ENCODE measurements at places on chromosomes 2 and 18.

DNA sequence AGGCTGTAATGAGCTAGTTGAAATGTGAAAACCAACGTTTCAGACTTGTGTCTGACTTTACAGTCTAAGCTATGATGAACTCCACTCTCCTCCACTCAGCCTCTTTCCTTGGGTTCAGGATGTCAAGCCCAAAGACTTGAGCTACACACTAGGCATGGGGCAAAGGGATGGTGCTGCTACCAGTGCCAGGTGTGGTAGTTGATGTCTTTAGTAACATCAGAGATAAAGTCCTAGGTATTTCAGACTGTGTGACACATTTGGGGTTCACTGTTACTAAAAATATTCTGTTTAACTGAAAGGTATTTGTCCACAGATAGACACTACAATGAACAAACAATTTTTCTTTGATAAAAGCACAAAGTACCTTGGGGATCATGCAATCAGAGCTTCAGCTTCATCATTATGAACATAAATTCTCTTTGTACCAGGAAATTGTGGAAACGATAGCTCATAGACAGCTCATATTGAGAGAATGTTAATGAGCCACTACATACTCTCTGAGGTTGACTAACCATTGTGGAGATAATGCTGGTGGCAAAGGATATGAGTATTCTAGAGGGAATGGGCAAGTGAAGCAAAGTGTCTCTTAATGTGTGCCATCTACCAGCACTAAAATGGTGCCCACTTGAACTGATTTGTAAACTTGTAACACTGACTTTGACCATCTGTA is 253.7 kb upstream of the THUMPD2 start:
- DNase-seq: no peak

GRCh38 chr18:7856733-7857132 is 289.6 kb downstream of the PTPRM start:
- DNase-seq: peak; percentile 73

DNA sequence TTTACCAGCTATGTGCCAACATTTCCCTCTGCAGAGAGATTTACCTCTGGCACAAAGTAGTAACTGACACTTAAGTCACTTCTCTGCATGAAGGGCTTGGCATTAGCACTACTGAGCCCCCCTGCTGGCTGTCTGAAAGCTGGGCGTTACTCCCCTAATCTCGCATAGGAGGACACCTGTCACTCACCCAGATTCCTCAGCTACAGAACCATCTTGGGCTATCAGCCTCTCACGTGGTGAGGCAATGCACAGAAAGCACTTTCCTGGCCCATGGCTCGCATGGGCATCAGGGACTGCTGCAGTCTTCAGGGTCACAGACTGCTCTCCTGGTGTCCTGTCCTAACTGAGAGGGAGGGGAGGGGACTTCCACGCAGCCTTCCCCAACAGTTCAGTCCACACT is 12.0 kb downstream of the SERPINE2 start:
- DNase-seq: no peak

GRCh38 chr2:170943041-170943440 is 14.0 kb downstream of the GORASP2 start:
- DNase-seq: no peak

GRCh38 chr2:239259603-239260298 is 141.1 kb downstream of the HDAC4 start:
- no peak for DNase-seq

GRCh38 chr2:199596549-199596948 is 138.8 kb upstream of the SATB2 start:
- peak; percentile 41 for DNase-seq

GRCh38 chr2:7849027-7849426 is 832.8 kb upstream of the ID2 start:
- DNase-seq: no peak

DNA sequence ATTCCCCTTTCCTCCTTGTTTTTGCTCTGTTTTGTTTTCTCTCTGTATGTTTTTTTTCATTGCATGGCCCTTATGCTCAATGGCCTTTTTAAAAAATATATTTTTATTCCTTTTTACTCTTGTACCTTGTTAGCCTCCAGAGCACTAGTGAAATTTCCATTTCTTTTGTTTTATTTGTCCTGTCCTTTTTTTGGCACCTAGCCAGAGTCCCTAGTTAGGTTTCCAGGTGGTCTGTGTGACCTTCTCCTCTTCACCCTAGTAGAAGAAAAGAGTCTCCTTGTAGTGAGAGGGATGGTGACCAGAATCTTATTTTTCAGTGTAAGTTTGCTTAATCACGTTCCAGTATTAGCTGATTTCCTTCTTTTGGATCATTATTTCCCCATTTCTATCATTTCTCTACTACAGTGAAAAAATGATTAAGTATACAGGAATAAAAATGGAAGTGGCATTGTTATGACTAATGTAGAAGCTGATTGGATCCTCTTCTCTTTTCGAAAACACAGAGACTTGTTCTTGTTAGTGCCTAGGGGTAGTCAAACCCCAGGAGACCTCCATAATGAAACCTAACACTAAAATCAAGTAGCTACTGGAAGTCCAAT is 65.9 kb downstream of the NBEAL1 start:
- no peak for DNase-seq

DNA sequence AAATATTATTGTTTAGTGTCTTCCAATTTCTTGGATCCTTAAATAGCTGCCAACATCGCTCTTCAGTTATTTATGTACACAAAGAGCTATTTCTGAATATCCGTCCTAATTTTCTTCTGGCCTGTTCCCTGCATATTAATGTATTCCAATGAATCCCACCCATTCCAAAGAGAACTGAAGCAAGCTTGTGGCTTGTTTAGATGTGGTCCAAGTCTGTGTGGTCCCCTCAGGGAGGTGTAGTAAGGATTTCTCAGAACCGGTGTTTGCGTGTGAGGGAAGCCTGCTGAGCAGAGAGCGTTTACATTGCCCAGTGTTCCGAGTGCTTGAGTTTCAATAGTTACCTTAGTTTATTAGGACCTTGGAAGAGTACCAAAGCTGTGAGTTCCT is 25.1 kb upstream of the IL1R1 start:
- no peak for DNase-seq

DNA sequence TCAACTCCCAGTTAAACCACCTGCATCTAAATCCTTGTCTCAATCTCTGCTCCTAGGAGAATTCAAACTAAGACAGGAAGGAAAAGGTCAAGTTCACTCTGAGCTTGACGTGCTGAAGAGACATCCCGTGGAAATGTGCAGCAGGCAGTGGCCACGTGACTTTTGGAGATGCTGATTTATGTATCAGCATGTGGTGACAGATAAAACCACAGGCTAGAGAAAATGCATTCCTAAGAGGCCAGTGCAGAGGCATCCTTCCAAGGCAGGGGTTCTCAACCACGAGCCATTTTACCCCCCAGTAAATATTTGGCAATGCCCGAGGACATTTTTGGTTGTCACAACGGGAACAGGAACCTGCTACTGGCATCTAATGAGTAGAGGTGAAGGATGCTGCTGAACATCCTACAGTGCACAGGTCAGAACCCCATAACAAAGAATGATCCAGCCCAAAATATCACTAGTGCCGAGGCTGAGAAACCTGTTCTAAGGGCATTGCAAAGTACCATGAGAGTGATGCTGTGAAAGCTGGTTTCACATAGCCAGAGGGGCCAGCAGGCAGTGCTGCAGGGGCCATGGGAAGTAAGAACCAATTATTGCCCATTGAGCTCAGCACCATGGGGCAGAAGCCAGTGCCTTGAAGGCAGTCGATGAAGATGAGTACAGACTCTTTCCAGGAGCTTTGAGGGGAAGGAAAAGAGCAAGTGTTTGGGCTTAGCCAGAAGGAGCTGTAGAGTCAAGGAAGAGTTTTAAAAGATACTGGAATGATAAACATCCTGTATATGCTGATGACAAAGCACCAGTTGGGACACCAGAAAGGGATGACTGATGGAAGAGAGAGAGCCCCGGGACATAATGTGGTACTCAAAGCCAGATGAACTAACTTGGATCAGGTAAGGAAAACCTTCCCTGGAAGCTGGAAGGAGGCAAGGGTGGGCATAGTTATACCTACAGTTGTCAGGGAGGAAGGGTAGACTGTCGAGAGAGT is 174.6 kb downstream of the HAUS1 start:
- DNase-seq: no peak

GRCh38 chr2:217551252-217551899 is 451.4 kb downstream of the TNS1 start:
- peak; percentile 20 for DNase-seq

DNA sequence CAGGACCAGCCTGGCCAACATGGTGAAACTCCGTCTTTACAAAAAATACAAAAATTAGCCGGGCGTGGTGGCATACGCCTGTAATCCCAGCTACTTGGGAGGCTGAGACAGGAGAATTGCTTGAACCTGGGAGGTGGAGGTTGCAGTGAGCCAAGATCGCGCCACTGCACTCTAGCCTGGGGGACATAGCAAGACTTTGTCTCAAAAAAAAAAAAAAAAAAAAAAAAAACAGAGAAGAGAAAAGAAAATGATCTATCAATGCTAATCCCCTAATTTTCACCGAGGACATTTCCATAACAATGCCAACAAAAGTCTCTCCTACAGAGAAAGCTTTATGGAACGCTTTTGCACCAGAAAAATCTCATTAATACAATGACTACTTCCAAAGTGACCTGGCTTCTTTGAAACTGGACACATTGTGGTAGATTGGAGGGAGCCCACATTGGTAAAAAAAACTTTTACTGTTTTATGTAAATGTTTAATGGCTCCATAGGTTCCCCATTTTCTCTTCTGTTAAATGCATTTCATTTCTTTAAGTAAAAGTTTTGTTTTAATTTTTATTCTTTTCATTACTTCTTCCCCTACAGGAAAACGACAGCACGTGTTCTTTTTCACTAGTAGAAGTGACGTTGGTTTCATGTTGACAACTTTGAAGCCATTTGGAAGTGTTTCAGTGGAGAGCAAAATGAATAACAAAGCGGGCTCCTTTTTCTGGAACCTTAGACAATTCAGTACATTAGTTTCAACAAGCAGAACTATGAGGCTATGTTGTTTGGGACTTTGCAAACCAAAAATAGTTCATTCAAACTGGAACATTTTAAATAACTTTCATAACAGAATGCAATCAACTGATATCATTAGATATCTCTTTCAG is 888 bp downstream of the FASTKD2 start:
- no peak for DNase-seq

GRCh38 chr18:79510046-79510685 is 114.4 kb downstream of the NFATC1 start:
- DNase-seq: no peak

DNA sequence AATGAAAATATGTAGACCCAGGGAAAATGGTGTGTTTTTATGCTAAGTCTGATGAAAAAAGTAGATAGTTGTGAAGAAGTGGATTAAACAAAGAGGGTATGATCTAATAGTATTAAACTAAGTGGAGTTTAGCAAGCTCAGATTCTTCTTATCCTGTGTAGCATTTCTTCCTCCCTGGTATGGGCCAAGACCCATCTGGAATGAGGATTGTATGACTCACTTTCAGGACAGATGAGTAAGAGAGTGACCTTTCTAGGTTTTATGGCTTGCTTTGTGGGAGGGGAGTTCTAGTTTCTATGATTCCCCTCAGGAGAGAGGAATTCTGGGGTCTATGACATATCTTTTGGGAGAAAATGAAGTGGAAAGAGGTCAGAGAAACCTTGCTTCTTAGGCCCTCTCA is 550.1 kb downstream of the SPAG16 start:
- DNase-seq: no peak

GRCh38 chr2:162125138-162125537 is 26.9 kb downstream of the GCG start:
- no peak for DNase-seq

DNA sequence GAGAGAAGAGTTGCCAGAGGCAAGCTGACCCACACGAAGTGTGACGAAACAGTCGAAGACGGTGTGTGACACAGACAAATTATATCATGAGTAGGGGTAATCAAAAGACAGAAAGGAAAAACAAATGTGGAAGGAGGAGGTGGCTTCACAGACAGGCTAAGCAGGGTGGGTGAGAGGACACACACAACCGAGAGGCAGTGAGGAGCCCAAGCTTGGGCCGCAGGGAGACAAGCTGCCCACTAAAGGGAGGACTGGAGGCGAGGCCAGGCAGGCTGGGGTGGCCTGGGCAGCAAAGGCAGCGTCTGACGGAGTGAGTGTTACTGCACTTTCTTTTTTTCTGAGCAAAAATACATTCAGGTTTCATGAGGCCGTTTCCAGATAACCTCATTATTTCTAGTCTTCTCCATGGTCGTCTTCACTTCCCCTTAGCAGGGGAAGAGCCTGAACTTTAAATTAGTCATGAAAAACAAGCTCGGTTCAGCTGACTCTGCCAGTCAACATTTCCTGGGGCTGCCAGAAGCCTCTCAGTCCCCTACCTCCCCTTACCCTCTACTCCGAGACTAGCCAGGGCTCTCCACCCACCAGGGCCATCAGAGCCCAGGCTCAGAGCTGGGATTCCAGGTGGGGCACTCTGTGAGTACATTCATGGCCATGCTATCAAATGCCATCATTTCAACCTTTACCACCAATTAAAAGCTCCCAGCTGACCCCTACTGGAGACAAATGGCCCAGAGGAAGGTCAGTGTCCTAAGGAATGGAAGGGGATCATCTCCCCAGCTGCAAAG is 13.8 kb upstream of the ZFP36L2 start:
- DNase-seq: no peak

GRCh38 chr2:167335541-167335992 is 447.3 kb downstream of the XIRP2 start:
- no peak for DNase-seq

DNA sequence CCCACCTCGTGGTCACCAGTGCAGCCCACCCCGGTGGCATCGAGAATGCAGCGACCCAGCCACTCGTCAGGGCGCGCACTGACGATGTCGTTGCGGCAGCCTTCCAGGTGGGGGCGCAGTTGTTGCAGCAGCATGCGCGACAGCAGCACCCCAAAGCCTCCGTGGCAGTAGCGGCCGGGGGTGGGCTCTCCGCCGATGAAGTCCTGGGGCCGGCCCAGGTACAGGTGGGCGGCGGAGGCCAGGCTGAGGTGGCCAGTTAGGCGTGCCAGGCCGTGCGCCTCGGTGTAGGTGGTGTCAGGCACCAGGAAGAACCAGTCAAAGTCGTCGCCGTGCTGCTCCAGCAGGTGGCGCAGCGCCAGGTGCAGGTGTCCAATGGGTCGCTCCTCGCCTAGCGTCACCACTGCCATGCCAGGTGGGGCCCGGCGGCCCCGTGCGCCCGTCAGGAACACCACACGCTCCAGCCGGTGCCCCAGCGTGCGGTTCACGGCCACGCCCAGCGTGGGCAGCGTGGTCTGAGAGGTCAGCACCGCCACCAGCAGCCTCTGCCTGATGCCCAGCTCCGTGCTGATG is 1.9 kb downstream of the CHPF start:
- DNase-seq: peak; percentile 82

GRCh38 chr18:22044474-22045220 is 124.7 kb upstream of the GATA6 start:
- no peak for DNase-seq

GRCh38 chr2:206230060-206230762 is 44.3 kb upstream of the ZDBF2 start:
- no peak for DNase-seq

DNA sequence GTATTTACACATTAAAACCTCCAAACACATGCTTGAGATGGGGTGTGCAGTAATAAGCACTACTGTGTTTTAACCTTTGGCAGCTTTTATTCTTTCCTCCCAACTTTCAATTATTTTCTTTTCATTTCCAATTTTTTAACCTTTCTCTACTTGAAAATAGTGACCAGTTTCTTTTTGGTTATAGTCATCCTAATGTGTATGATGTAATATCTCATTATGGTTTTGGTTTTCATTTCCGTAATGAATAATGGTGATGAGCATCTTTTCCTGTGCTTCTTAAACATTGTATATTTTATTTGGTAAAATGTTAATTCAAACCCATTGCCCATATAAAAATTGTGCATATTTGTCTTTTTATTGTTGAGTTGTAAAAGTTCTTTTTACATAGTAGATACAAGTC is 103.5 kb downstream of the BMPR2 start:
- DNase-seq: no peak
